ENCODE measurements at places on chromosomes 7 and 10.

DNA sequence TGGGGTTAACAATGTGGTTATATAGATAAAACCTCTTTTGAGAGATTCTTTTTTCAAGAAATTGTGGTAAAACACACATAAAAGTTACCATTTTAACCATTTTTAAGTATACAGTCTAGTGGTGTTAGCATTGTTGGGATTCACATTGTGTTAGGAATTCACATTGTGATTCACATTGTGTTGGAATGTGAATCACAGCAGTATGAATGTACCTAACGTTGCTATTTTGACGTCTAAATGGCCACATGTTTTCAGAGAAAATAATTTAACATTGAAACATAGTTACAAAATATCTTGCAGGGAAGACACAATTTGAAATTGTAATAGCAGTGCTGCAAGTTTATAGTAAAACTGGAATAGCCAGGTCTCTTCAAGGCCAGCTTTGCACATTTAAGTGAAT lies 129.0 kb downstream of the BICC1 start:
- ATAC-seq, result no peak

DNA sequence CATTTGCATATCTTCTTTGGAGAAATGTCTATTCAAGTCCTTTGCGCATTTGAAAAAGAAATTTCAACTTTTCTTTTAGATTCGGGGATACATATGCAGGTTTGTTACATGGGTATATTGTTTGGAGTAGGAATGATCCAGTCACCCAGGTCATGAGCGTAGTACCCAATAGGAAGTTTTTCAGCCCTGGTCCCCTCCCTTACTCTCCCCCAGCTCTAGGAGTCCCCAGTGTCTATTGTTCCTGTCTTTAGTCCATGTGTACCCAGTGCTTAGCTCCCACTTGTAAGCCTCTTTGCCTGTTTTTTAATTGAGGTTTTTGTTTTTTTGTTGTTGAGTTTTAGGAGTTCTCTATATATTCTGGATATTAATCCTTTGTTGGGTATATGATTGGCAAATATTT lies 63.3 kb downstream of the SND1 start:
- no peak for ATAC-seq

DNA sequence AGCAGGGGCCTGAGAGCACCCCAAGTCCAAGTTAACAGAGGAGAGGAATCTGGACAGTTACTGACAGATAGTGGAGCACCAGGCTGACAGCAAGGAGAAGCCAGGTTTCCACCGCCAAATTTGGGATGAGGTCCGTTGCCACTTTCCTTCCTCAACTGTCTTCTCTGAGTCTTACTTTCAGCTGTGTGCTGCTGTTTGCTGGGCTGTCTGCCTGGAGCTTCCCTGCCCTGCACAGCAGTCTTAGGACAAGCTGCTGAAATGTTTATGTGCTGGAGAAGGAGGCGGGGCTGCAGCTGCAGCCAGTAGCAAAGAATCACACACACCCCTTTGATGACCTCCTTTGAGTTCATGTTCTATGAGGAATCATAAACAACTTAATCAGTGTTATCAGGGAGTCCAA lies 17.4 kb upstream of the CYP3A7 start:
- no peak for ATAC-seq

DNA sequence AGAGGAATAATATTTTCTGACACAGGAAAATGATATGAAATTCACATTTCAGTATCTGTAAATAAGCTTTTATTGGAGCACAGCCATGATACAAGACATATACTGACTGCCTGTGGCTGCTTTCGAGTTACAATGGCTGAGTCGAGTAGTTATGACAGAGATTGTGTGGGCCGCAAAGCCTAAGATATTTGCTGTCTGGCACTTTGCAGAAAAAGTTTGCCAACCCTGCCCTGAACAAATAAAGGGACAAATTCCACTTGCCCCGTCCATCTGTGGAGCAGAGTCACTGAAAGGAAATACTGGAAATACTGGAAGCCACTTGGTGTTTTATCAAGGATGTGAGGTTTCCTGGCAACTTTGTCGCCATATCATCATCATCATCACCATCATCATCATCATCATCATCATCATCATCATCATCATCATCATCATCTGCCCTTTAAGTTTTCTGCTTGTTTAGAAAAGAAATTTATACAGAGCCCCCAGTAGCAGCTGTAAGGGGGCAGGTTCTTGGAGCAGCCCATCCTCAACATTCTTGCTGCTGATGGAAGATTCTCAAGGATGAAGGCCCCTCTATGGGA lies 85.8 kb downstream of the TCF7L2 start:
- ATAC-seq, result no peak

- ATAC-seq, result no peak
These were observed 3.9 kb upstream of the MACC1 start for GRCh38 chr7:20220921-20221547.

DNA sequence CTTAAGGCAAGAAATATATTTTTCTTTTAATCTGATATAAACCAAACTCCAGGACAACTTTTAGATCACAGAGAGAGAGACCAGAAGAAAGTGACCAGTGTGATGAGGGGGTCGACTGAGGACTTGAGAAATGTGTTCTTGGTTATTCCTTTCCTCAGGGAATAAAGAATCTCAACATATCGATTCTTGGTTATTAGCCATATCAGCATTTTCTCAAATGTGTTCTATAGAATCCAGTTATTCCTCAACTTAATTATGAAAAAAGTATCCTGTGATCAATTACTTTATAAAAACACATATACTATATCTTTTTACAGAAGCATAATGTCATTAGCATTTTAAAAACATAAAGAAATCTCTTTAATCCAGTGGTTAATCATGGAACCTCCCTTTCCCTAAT lies 222.1 kb upstream of the FAM3C start:
- no peak for ATAC-seq

DNA sequence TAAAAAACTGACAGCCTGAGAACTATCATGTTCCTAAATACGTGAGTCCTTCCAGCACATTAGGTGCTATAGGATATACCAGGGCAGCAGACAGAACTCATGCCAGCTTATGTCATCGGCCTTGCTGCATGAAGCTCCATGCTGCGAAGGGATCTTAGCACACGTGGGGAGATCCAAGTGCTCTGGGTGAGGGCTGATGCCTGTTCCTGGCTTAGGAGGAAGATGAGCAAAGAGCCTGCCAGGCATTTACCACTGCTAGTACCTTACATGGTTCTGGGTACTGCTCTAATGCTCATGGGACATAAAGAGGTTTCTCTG lies 43.2 kb downstream of the SVIL start:
- ATAC-seq, result no peak

DNA sequence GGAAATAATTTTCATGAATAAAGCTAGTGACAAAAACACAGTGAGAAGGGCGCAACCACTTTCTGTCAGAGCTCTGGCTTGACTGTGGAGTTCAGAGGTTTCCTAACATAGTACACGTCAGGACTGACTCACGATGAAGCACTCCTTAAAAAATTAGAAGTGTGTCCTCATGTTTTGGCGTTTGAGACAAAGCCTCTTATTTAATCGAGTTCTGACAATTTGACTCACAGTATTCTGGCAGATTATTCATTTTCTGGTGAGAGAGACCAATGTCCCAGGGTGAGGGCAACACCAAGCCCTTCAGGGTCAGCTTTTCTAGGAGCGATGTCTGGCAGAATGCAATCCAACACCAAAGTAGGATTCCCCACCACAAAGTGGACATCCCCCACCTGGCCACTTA lies 108.7 kb downstream of the DIP2C start:
- ATAC-seq, result no peak

DNA sequence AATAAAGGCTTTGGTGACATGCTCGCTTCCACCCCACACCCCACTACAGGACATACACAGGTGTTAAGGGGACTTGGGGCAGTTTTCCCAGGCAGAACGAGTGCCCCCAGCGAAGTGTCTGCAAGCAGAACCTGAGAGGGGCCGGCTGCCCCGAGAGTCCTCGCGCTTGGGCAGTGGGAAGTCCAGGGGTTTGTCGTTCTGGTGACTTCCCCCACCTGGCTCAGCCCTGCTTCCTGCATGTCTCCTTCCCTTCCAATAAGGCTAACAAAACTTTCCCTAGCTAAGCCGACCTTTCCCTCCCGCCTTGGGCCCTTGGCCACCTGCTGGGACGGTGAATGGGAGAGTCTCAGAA lies 916 bp downstream of the VWA2 start:
- no peak for ATAC-seq

DNA sequence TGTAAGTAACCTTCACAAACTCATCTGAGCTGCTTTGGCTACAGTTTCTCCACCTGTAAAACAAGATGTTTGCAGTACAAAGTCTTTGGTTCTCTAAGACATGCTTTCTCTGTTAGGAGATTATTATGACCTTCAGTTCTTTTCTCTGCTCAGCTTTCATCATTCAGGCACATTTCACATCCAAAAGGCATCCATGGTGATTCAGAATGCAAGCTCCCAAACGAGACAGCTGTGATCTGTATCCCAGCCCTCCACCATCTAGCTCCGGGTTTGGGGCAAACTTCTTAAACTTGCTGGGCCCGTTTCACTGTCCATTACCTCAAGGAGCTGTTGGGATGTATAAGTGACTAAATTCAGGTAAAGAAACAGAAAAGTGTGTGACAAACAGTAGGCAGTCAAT lies 95.8 kb upstream of the COL1A2 start:
- ATAC-seq, result no peak

DNA sequence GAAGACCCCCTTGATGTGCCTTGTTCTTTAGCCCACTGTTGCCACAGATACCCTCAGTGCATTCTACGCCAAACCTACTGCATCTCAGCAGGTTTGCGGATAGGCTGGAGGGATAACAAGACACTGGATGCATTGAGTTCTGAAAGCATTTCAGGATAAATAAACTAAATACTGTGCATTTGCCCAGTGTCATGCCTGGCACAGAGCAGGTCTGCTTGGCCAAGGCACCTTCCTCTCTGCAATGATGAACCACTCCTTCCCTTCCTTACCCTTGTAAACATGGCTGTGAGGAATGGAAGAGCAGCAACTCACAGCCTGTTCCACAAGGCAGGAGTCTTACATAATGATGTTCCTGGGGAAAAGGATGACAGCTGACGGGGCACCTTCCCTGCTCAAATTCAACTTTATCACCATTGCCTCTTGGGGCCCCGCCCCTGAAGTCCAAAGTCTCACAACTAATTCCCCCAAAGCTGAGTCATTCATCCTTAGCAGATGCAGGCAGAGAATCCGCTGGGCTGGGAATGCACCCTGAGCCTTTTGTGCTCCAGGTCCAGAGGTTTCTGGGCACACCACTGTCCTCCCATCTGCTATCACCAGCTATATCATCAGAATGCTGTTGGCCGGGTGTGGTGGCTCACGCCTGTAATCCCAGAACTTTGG lies 11.6 kb downstream of the DDX56 start:
- no peak for ATAC-seq

GRCh38 chr10:22568928-22569327 lies 145.4 kb downstream of the PIP4K2A start:
- no peak for ATAC-seq

- peak; percentile 92 for ATAC-seq
These were observed 41.7 kb upstream of the CALD1 start for GRCh38 chr7:134737566-134738345.

DNA sequence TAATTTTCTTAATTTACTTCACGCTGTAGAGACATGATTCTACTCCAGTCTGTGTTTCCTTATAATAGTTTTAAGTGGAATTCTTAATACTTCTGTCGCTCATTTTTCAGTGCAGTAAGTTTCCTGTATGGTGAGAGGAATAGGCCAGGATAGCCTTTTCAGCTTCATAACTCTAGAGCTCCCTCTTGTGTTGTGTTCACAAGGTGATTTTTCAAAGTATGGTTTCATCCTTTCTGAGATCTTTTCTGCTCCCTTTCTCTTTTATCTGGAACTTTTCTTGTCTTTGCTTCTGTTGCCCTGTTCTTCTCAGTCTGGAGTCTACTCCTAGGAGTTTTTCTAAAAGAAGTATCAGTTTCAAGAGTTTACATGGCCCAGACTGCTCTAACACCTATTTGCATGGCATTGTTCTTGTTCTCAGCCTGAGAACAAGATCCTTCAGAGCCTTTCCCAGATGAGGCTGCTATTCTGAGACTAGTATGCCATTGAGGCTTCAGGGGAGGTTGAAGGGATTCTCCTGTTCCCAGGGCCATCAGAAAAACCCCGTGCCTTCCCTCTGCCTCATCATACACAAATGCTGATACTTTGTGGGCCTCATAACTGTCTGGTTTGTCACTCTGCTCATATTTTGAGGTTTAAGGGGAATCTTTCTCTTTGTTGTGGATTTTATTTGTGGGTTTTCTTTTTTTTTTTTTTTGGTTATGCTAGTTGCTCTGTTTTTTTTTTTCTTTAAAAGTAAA lies 21.8 kb downstream of the NET1 start:
- ATAC-seq, result no peak

GRCh38 chr10:132988988-132989387 lies 46.6 kb upstream of the CFAP46 start:
- no peak for ATAC-seq

DNA sequence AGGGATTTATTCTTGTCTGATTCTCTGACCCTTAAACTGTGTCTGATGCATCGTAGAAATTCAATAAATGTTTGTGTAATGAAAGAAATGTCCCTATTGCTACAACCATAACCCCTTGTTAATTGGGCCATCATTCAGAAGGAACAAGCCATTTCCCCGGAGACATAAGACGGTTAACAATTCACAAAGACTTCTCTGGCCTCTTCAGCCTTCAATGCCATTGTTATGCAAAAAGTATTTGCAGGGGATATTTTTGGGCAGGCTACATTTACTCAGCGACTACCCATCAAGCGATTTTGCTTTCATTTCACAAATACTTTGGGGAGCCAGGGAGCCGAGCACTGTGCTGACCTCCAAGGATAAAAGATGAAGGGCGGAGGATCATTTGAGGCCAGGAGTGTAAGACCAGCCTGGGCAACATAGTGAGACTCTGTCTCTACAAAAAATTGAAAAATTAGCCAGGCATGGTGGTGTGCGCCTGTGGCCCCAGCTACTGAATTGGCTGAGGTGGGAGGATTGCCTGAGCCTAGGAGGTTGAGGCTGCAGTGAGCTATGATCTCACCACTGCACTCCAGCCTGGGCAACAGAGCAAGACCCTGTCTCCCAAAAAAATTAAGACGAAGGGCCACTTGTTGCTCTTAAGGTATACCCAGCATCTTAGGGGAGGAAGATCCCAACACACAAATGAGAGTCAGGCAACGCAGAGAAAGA lies 20.0 kb upstream of the SDK1 start:
- no peak for ATAC-seq

GRCh38 chr10:24720096-24720495 lies 3.6 kb downstream of the ARHGAP21 start:
- no peak for ATAC-seq

- ATAC-seq, result peak; percentile 56
These were observed 132.6 kb upstream of the PODXL start for GRCh38 chr7:131688738-131689661.

DNA sequence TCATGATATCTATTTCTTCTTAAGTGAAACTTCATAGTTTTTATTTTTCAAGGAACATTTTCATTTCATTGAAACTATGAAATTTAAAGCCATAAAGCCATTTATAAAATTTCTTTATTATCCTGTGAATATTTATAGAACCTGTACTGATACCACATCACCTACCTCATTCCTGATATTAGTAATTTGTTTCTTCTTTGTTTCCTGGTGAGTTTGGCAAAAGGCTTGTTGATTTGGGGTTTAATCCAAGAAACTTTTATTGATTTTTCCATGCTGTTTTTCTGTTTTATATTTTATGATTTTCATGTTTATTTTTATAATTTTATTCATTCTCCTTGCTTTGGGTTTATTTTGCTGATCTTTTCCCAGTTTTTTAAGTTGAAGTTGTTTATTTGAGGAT lies 669.4 kb downstream of the NXPH1 start:
- no peak for ATAC-seq

- ATAC-seq, result no peak
These were observed 6.9 kb upstream of the MINDY4 start for GRCh38 chr7:30764030-30764975.

All from stimulated activated memory B cell treated with anti-CD40 and anti-IgM and Interleukin-4, amounts not matched to agents 10 μg/mL and 1 μg/mL and 100 μg/mL, for 72 hours (primary cell).